Osteocyte (in vitro differentiated cells): ENCODE measurements at places on chromosomes 1 and 21. TPM values are rescaled to one million over a fixed set of nuclear protein-coding genes. Genes with fewer than 3 reads are reported as not detected.

The PADI3 gene
- total RNA-seq, result 0.39 and 0.73 TPM in 2 replicates

The SERINC2 gene
- total RNA-seq, result 4.2 and 4.5 TPM in 2 replicates

The PCBP3 gene
- total RNA-seq, result 7.6 and 9.0 TPM in 2 replicates

The SLC44A3 gene
- 2.8 and 3.6 TPM in 2 replicates for total RNA-seq

The DYRK1A gene
- total RNA-seq, result 58.4 and 63.2 TPM in 2 replicates

The ZNF124 gene
- 19.6 and 22.2 TPM in 2 replicates for total RNA-seq

The USH2A gene
- not detected in 2 replicates for total RNA-seq

The PTCH2 gene
- 1.4 TPM in 2 replicates for total RNA-seq

The MMP23B gene
- total RNA-seq, result 4.8 and 8.5 TPM in 2 replicates

The KCNE2 gene
- 0.56 TPM in 1 of 2 replicates, not detected in the other for total RNA-seq

The GJA4 gene
- total RNA-seq, result not detected in 2 replicates

The ZNF695 gene
- 1.5 and 1.9 TPM in 2 replicates for total RNA-seq

The C1orf94 gene
- not detected in 2 replicates for total RNA-seq

The KAZN gene
- total RNA-seq, result 43.3 and 47.1 TPM in 2 replicates

The HHIPL2 gene
- total RNA-seq, result 0.13 TPM in 1 of 2 replicates, not detected in the other

The PPM1J gene
- 0.67 and 1.1 TPM in 2 replicates for total RNA-seq

The MAP3K21 gene
- total RNA-seq, result 0.11 TPM in 1 of 2 replicates, not detected in the other

The DLGAP3 gene
- 0.21 TPM in 1 of 2 replicates, not detected in the other for total RNA-seq

The SLC9C2 gene
- total RNA-seq, result not detected in 2 replicates

The CD5L gene
- total RNA-seq, result not detected in 2 replicates

The CRP gene
- not detected in 2 replicates for total RNA-seq

The TRPM2 gene
- total RNA-seq, result not detected in 2 replicates

The WDR64 gene
- not detected in 2 replicates for total RNA-seq

The PLA2G4A gene
- total RNA-seq, result 1.5 and 2.4 TPM in 2 replicates

The ACAP3 gene
- total RNA-seq, result 62.7 and 73.8 TPM in 2 replicates

The FALEC gene
- not detected in 2 replicates for total RNA-seq

The FAM3B gene
- not detected in 2 replicates for total RNA-seq

The PDPN gene
- total RNA-seq, result not detected in 2 replicates

The SWT1 gene
- 7.6 and 8.3 TPM in 2 replicates for total RNA-seq

The ZNF436 gene
- 17.4 and 18.4 TPM in 2 replicates for total RNA-seq

The CSF1 gene
- total RNA-seq, result 27.9 and 36.2 TPM in 2 replicates

The CDCA8 gene
- 7.6 and 7.7 TPM in 2 replicates for total RNA-seq
